ENCODE measurements at places on chromosomes 5 and 9.
A peak's percentile ranks its signal among the peaks of the same experiment; 100 is the strongest.

DNA sequence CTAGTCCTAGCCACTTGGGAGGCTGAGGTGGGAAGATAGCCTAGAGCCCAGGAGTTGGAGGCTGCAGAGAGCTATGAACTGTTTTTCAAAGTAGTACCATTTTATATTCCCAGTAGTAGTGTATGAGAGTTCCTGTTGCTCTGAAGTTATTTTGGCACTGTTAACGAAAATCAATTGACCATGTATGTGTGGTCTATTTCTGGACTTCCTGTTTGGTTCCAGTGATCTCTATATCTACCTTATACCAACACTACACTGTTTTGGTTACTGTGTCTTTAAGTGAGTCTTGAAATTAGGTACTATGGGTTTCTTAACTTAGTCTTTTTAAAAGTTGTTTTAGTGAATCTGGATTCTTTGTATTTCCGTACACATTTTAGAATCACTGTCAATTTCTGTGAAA is 13.6 kb downstream of the SLF1 start:
- DNase-seq: no peak

DNA sequence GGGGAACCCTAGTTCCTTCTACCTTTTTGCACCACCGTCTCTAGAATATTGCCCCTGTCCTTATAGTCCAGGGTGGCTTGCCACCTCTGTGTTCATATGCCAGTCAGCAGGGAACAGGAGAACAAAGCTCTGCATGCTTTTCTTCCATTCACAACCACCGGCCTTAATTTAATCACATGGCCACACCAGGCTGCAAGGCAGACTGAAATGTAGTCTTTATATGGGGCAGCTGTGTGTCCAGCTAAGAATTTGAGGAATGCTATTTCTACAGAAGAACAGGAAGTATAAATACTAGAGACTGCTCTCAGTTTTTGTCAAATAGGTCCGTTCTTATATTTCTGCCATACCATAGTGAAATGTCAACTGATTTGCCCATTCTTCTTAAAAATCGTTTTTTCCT is 5.8 kb downstream of the C5orf22 start:
- DNase-seq: no peak

GRCh38 chr9:137575364-137575715 is 3.4 kb downstream of the DPH7 start:
- no peak for DNase-seq

GRCh38 chr9:38311382-38312270 is 80.9 kb upstream of the ALDH1B1 start:
- DNase-seq: no peak

GRCh38 chr5:142922223-142922952 is 152.2 kb downstream of the ARHGAP26 start:
- DNase-seq: no peak

- no peak for DNase-seq
Measured at GRCh38 chr9:26770821-26771220, 121.8 kb downstream of the CAAP1 start.

GRCh38 chr5:133838286-133838685 is 130.1 kb downstream of the C5orf15 start:
- no peak for DNase-seq

DNA sequence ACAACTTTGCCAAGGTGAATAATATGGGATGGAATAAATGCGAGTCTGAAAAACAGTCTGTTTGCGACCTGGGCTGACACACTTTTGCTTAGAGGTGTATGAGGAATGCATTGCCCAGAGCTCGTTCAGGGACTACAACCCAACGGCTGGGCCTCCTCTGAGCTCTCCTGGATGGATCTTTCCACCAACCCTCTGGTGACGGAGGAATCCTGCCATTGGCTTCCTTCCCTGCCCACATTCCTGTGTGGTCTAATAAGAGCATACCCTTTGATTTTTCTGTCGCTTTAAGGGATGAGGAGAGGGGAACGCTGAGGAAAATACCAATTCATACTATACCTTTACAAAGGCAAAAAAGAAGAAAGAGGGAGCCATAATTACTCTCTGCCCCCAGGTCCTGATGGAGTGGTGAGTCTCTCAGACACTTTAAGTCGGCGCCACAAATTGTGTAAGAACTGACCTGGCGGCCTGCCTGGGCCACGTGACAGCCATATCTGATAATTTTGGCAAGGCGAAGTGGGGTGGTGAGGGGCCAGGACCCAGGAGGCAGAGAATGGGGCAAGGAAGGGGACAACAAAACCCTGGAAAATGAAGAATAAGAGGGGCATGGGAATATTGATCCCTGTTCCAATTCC is 265.2 kb upstream of the MSX2 start:
- DNase-seq: no peak

DNA sequence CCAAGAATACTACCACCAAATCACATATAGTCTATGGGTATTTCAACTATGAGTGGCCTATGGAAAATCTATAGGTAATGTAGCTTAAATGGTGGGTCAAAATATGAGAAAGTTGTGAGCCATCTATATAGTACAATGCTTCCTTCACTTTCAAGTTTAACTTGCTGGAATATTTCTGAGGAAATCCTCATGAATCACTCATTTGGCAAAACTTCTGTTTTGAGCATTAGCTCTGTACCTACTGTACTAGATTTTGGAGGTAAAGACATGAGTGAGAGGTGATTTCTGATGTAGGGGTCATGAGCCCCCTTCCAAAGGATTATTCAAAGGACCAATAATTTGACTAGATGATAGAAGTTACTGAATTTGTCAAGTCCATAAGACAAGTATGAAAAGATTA is 80.6 kb upstream of the DAB2 start:
- DNase-seq: no peak

DNA sequence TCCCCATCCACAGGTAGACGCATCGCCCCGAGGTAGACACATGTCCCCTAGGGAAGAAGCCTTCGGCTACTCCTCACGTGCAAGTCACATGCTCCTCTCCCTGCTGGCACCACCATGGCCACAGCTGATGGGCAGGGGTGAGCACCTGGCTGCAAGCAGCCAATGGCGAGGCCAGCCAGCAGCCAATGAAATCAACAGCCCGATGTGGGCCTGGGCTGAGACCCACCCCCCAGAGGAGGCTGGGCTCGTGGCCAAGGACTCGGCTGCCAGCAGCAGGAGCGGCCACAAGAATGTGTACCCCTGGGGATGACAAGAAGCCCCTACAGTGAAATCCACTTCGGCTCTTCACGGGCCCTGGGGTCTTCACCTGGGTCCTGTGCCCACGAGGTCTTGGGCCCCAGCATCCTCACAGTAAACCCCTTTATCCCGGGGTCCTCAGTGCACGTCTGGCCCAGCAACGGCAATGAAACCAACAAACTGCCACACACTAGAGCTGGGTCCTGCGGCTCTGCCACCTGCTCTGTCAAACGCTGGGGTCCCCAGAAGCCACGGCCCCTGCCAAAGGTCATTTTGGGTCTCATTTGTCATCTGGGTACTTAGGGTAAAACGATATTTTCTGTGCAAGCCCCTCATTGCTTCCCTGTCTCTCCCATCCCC is 22.1 kb upstream of the PTGES start:
- DNase-seq: no peak

DNA sequence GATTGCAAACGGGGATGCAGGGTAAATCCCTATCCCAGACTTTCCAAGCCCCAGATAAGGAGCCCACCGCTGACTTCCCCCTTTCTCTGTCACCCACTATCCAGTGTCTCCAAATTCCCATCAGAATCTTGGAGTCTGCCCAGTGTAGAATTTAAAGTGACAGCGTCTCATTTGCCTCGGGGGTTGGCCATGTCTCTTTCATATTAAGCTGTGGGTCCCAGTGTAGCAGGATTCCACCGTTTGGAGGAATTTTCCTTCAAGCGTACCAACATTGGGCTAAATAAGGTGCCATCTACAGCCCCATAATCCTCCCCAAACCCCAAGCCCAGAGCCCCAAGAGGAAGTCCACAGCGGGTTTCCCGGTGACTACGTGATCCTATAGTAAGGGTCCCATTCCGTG is 1.1 kb downstream of the BRINP1 start:
- DNase-seq: no peak

GRCh38 chr5:181098762-181099601 is 32.0 kb downstream of the OR2V1 start:
- DNase-seq: no peak

DNA sequence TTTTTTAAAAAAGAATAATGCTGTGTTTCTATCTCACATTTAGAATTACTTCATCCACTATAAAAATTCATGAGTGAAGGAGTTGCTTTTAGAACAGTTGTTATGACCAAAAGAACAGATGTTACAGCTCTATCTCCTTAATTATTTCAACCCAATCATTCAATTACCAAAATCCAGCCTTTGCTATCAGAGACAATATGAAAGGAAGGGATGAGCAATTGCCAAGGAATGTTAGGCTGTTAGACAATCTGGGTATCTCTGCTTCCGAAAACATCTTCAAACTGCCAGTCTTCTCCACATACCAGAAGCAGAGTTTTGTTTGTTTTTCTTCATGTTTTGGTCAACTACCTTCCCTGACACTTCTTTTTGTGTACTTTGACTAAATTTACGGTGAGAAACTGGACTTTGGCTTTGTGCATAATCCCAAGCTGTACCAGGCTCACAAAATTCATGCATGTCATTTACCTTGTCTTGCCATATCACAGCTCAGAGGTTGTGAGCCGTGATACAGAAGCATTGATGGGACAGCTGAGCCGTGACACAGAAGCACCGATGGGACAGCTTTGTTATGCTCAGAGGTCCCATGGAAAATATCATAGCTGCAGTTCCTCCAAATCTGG is 405.5 kb downstream of the KIF4B start:
- no peak for DNase-seq

GRCh38 chr5:1855596-1855995 is 27.1 kb downstream of the IRX4 start:
- DNase-seq: no peak

DNA sequence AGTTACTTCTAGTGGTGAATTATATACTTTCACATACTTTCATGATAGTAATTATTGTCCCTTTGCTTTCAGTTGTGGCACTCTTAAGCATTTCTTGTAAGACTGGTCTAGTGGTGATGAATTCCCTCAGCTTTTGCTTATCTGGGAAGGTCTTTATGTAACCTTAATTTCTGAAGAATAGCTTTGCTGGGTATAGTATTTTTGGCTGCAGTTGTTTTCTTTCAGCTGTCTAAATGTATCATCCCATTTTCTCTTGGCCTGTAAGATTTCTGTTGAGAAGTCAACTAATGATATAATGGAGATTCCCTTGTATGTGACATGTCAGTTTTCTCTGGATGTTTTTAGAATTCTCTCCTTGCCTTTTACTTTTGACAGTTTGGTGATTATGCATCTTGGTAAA is 41.0 kb downstream of the TMEM38B start:
- DNase-seq: no peak

DNA sequence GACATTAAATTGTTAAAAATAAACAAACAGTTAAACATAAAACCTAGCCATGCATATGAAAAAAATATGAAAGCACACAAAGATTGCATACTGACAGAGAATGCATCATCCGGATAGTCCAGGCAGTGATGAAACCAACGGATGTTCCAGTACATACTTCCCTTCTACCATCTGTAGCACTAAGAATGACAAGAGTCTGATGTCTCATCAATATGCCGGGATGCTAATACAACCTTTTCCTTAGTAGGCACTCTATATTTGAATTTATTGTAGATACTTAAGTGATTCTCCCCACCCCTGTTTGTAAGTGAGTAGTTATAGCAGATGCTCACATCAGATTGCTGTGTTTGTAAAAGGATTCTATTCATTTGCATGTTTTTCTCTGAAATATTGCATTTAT is 571.2 kb upstream of the WWC1 start:
- DNase-seq: no peak

- no peak for DNase-seq
Measured at GRCh38 chr5:14762549-14763216, 98.2 kb downstream of the OTULIN start.

DNA sequence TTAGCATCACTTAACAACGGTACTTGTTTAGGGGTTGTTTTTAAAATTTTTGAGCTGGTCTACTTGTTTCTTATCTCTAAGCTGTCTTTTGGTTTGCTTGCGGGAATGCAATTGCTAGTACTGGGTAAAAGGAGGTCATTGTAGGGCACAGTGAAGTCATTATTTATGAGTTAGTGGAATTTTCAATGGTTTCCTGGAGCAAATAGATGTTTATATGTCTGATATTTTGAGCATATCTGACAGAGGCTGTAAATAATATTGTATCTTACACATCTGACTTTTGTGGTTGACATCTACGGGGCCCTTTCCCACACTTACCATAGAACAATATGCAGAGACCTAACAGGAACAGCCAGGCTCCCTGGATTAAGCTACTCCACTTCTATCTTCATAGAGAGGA is 90.4 kb upstream of the IL6ST start:
- no peak for DNase-seq

DNA sequence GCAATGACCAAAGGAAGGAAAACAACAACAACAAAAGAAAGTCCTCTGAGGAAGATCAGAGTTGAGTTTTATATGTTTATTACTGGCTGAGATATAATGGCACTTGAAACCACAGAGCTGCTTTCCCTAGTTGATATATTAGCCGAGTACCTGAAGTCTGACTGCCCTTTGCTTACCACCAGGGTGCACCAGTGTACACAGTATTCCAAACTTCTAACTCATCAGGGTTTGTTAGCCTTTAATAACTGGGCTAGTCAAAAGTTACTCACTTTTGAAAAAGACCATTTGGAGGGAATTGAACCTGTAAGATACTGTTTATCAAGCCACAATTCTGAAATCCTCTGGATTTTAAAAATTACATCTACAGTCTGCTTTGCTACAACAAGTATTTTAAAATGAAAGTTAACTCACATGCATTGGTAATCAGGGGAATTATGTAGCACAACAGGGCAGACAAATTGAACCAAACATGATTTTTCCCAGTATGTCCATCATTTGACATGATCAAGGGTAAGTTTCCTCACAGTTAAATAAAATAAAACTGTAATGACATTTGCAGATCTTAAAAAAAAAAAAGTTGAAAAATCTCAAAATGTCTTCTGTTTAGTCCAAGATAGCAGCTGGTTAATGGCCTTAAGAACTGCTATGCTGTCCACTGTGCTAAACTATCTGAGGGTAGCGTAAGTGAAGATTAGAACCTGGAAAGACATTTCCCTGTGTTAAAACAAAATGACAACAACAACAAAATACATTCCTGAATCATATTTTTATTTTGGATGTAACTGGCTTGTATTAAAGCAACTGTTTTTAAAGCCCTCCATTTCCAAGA is 57.3 kb upstream of the C6 start:
- DNase-seq: peak; percentile 28

GRCh38 chr5:151881621-151882225 is 42.9 kb downstream of the GLRA1 start:
- DNase-seq: no peak

DNA sequence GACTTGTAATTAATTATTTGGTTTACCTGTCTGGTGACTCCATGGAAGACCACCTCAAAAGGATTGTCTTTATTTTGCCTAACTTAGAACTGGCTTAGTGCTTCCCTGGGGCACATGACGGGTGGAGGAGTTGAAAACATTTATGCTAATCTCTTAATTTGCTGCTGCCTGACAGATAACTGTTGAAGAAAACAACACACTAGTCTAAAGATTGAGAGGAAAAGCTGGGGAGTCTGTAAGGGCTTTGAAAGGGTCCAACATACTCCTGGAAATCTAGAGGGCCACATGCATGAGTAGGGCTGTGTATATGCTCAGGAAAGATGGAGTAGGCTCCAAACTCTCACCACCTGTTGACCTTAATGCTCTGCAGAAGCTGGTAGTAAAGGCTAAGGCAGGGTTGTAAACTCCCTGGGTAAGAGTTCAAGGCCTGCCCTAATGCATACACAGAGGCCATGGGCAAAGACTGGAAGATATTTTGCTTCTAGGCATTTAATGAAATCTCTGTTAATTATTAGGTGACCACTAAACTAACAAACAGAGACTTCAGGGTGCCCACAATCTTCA is 40.7 kb downstream of the NR3C1 start:
- no peak for DNase-seq

- DNase-seq: no peak
Measured at GRCh38 chr9:27602954-27603353, 29.7 kb upstream of the C9orf72 start.

Data from non-pigmented ciliary epithelial cell (primary cell).